ENCODE measurements at places on chromosomes 7 and 10.
A peak's percentile ranks its signal among the peaks of the same experiment; 100 is the strongest.

- no peak for DNase-seq
These were observed 115.2 kb upstream of the PITRM1 start for GRCh38 chr10:3287572-3288445.

GRCh38 chr10:104117839-104118323, 4.1 kb upstream of the SFR1 start:
- DNase-seq = no peak

GRCh38 chr10:62616885-62617590, 187.5 kb upstream of the ADO start:
- no peak for DNase-seq

DNA sequence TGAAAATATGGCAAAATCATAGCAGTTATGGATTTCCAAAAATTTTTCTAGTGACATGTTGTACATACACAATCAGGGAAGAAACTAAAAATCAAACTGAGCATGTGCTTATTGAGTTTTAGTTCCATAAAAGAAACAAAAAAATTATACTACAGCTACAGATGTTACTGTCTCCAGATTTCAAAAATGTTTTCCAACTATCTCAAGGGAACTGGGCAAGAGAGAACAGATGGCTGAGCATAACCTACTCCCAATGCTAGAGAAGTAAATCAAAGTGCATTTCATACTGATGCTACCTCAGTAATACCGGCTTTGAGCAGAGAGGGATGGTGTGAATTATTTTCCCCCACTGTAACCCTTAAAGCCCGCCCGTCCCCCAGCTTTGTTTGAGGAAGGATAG, 40.7 kb upstream of the KMT2C start:
- no peak for DNase-seq

DNA sequence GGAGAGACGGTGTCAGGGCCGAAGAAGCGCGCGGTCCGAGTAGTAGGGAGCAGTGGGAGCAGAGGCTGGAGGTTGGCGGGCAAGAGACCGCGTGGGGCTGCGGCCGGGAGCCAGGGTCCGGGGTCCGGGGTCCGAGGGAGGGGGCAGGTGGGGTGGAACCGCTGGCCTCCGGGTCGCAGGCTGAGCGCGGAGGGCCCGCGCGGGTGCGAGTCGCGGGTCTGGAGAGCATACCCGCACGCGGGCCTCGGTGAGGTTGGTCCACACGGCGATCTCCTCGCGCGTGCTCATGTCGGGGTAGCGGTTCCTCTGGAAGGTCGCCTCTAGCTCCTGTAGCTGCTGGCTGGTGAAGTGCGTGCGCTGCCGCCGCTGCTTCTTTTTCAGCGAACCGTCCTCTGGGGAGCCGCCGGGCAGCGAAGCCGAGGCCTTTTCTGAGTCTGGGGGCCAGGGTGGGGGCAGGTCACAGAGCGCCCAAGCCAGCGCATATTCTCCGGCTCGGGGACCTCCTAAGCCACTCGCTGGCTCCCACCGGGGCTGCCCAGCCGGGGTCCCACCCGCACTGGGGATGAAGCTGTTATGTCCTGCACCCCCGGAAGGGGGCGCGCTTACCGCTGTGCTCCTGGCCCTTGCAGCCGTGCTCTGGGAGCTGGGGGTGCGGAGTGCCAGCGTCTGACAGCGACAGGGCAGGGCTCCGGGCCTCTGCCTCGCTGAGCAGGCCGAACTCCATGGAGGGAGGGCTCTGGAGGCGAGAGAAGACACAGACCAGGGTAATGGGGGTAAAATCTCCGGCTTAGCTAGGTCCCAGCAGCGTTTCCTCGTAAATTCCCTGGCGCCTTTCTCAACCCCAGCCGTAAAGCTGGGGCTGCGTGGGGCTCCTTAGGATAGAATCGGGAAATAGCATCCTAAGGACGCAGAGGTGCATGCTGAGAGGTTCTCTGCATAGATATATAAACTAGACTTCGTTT, 5.5 kb downstream of the ELOVL3 start:
- DNase-seq = no peak

DNA sequence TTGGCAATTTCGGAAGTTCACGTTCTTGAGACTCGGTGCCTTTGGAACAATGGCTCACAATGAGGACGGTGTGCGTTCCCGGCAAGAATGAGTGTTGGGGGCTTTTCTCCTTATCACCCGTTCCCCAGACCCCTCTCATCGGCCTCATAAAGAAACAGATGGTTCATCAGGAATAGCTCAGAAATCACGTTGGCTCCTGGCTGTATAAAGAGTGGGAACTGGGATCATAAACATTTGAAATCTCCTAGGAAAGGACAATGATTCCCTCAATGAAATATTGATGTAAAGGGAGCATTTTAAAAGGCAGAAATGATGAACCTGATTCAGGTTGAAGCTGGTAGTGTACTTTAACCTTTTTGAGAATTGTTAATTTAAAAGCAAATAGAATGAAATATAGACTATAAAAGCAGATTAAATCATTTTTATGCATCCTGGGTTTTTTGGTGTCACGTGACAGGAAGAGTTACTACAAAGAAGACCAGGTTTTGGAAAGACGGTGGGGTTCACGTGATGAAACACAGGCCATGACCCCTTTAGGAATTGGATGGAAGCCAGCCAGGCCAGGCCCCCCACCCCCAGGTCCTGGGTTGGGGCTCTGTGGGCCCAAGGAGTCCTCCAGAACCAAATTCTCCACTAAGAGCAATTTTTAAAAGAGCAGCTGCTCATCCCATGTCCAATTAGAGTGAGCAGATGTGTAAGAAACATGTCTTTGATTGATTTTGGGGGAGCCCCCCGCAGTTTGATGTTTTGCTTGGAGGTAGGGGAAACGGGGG, 63.0 kb downstream of the CUX1 start:
- no peak for DNase-seq

DNA sequence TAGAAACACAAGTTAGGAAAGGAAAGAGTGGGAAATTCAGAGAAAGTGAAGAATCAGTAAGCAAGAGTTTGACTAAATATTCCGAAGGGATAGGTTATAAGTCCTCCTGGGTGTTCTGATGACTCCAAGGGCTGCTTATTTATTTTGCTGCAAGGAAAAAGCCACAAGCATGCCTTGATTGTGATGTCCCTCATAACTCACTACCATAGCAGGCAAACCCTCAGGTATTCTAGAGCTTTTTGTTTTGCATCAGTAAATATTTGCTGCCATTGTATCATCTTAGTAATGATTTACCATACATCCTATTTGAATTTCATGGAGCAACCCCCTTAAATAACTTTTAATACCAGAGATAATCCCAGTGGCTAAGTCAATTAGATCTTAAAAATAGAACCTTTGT, 688.1 kb downstream of the SUGCT start:
- DNase-seq = no peak

- no peak for DNase-seq
These were observed 153.7 kb upstream of the NPVF start for GRCh38 chr7:25381818-25382589.

GRCh38 chr10:113362645-113363091, 190.2 kb upstream of the HABP2 start:
- peak; percentile 63 for DNase-seq

GRCh38 chr7:50275430-50275829, 29.1 kb upstream of the IKZF1 start:
- DNase-seq = no peak

- DNase-seq = no peak
These were observed 534 bp downstream of the FZD9 start for GRCh38 chr7:73433924-73434700.

GRCh38 chr10:88999625-89000024, 9.0 kb downstream of the FAS start:
- DNase-seq = no peak

- peak; percentile 33 for DNase-seq
These were observed 777.7 kb downstream of the PHTF2 start for GRCh38 chr7:78576236-78576635.

DNA sequence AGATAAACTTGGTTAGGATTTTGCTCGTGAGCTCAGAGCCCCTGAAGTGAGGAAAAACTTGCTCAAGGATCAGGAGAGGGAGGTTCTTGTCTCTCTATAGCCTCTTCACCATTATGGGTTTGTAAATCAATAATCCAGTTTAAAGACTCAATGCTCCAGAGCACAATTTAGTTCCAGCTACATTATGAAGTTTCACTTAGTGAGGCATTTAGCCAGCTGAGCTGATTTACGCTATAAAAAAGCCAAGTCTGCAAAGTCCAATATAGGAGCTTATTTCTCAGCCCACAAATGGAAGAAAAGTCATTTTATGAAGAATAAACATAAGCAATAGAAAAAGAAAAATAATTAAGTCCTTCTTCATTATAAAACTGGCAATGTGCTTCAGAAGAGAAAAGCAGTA, 130.6 kb downstream of the STRA8 start:
- no peak for DNase-seq

DNA sequence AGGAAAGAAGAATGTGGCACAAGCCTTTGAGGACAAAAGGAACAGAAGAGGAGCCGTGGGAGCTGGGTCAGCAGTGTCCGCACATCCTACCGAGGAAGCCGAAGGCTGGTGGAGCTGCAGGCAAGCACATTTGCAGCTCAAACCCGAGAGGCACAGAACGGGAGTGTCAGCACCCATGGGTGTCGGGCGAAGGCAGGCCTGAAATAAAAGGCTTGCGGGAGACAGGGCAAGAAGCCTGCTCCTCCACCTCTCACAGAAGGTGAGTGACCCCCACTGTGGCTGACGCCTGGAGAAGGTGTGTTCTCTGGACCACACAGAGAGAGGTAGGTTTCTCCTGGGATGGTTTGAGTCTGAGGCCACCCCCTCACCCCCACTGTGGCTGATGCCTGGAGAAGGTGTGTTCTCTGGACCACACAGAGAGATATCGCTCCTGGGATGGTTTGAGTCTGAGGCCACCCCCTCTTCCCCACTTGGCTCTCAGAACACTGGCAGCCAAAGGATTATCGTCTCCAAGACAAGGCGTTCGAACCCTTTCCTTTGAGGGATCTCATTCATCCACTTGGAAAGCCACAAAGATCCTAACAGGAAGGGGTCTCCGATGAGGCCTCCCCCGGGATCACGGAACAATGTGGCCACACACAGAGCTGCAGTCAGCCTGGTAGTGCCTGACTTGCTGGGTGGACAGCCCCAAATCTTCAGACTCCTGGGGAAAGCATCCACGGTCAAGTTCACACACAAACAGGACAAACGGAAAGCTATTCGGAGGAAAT, 21.6 kb upstream of the GTPBP4 start:
- DNase-seq = no peak

GRCh38 chr10:62820586-62820985, 4.4 kb upstream of the EGR2 start:
- DNase-seq = no peak

DNA sequence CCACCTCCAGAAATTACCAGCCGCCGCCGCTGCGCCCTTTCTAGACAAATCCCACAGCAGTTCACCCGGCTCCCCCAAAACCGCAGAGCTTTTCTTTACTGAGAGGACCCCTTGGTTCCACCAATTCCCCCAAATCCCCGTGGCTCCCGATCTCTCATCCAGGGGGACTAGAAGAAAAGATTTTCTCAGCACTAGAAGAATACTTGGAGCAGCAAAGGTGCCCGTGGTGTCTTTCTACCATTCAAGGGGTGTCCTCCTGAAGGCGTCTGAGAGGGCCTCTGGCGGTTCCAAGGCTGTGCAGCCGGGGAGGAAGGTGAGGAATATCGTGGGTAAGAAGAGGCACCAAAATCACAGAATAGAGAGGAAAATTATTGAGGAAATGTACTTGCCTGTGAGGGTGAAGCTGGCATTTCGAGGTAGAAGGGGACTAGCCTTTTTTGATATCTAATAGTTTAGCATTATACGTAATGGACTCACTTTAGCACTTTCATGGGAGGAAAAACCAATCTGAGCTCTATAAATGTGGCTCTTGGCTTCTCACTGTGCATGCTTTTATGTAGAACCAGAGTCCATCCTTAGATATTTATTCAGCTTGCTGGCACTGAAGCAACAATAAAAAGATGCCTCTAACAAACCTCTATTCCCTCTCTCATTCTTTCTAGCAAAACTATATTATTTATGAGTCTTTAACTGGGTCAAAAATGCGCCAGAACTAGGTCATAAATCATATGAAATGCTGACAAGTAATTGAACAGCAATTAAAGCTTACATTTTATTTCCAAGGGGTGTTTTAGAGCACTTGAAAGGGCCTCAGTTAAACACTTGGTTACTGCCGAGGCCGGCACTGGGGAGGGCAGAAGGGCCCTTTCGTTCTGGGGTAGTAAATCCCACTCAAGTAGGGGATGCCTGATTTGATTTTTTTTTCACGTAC, 13.8 kb upstream of the HOXA2 start:
- no peak for DNase-seq

DNA sequence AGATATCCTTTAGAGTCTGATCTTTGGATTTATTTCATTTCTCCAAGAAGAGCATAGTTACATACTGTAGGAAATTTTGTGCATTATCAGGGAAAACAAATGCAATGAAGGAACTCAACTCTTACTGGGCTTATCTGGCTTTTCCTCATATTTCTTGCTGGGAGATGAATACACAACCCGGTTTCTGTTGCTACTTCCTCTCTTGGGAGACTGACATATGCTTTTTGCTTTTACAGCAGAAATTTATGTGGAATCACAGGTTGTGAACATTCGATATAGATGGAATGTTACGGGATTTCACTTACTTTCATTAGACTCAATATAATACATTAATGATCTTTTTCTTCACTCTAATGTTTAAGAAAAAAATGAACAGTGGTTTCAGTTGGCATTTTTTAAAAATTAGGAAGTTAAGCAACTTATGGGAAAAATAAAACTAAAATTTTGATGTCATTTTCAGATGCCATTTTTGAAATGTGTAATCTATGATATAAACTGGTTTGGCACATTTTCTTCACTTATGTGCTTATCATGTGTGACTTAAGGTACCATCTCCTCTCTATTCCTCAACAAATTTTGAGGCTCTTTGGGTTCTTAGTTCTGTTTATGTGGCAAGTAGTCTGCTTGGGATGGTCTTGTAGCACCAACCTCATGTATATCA, 7.1 kb downstream of the SND1 start:
- DNase-seq = no peak

GRCh38 chr10:114278140-114278883, 39.3 kb downstream of the VWA2 start:
- DNase-seq = no peak

GRCh38 chr10:77604941-77605351, 32.7 kb downstream of the KCNMA1 start:
- no peak for DNase-seq

DNA sequence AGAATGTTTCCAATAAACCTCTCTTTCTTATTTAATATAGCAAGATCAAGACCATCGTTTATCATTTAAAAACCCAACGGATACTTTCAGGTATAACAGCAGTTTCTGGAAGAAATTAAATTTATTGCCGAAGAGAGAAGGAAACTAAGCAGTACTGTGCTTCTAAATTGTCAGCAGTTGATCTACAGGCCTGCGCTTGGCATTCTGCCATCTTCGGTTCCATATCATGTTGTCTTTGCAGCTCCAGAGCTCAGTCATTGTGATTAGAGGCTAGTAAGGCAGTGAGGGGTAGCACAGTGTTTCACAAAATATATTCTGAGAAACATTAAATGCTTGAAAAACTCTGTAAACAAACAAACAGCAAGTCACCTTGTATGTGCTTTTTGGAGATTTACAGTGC, 301.3 kb downstream of the REEP3 start:
- DNase-seq = no peak

Measured in AG09309 (cell line).